ENCODE measurements at places on chromosomes 3 and 15. TPM values are rescaled to one million over a fixed set of nuclear protein-coding genes. Genes with fewer than 3 reads are reported as not detected.

DNA sequence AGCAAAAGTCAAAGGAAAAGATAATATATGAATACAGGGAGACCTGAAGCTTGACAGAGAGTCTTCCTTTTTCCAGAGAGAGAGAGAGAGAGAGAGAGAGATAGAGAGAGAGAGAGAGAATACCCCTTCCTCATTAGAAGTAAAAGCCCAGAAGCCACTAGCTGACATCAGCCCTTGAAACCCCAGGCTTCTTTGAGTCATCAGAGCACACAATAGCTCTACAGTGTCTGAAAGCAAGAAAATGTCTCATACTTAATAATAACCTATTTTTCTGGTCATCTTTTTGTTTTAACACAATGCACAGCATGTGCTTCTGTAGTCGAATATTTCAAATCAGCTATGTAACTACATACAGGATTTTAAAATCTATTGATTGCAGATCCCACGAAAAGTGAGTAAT is 109.2 kb upstream of the NANOGP8 start:
- DNase-seq, result no peak
- no peak overlapping the region for H3K4me3 ChIP-seq
- H3K27me3 ChIP-seq, result no peaks in the 10 kb centered on the region
- H3K27ac ChIP-seq, result peak overlapping the region; percentile 38

GRCh38 chr3:178257491-178257890 is 278.7 kb upstream of the KCNMB2 start:
- no peak for DNase-seq
- H3K27ac ChIP-seq, result no peak overlapping the region
- H3K4me1 ChIP-seq, result peaks cover 11% of the 10 kb centered on the region
- no peak overlapping the region for H3K4me3 ChIP-seq
- no peaks in the 10 kb centered on the region for H3K27me3 ChIP-seq

TRH gene
- total RNA-seq, result 0.36 TPM

DNA sequence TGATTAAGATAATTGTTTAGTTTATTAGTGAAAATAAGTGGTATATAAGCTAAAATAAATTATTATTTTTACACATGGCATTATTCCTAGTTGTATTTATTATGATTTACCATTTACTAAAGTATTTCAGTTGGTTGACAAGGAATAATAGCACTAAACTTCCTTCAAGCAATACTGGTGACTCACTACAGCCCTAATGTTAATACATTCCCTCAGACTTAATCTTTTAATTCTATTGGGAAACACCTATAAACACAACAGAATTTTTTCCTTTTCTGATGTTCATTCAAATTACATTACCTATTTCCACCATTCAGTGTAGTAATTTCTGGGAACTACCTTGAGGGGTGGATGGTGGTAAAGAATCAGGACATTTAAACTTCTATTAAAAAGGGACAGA is 264.0 kb downstream of the TIGIT start:
- no peak overlapping the region for H3K4me3 ChIP-seq
- H3K36me3 ChIP-seq, result no peaks in the 10 kb centered on the region
- H3K27ac ChIP-seq, result no peak overlapping the region
- H3K27me3 ChIP-seq, result no peaks in the 10 kb centered on the region

DNA sequence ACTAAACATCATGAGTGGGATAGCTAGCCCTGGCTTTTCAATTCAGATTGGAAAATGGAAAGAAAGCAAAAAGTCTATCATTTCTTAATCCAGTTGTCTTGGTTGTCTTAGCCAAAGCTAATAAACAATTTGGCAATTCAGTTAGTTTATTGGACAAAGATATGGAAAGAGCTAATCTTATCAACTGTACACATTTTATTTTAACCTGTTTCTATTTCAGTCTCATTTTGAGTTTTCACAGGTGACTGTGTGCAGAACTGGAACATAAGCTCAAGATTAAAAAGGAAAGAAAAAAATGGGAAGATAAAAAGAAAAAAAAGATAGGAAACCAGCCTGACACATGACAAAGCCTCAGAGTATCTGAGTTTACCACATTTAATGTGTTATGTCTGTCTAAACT is 642.6 kb downstream of the SQOR start:
- H3K27ac ChIP-seq, result no peak overlapping the region
- peaks cover 8% of the 10 kb centered on the region for H3K27me3 ChIP-seq
- H3K4me1 ChIP-seq, result no peaks in the 10 kb centered on the region
- DNase-seq, result no peak

SLC9C1 gene
- 0.55 TPM for total RNA-seq

GRCh38 chr3:35992041-35992440 is 352.7 kb downstream of the ARPP21 start:
- no peaks in the 10 kb centered on the region for H3K36me3 ChIP-seq
- peaks cover 11% of the 10 kb centered on the region for H3K27me3 ChIP-seq
- H3K27ac ChIP-seq, result no peak overlapping the region
- no peaks in the 10 kb centered on the region for H3K4me1 ChIP-seq
- DNase-seq, result no peak

DNA sequence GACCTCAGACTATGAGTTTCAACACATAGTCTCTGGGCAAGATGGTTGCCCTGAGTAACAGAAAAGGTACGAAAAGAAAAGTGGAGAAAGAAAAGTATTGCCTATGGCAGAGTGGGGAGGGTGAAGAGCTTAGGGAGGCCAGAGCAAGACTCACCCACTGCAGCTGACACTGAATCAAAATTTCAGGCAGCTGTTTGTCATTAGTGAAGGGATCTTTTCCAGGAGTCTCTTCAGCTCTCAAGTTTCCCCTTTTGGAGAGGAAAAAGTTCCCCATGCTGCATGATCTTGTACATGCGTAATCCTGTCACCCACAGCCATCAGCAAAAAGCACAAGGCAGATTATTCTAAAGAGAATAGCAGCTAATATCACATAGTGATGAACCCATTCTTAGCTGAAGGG is 616.9 kb upstream of the GBE1 start:
- no peak for DNase-seq
- no peak overlapping the region for H3K27ac ChIP-seq
- no peak overlapping the region for H3K4me3 ChIP-seq
- H3K36me3 ChIP-seq, result peaks cover 15% of the 10 kb centered on the region
- H3K27me3 ChIP-seq, result no peaks in the 10 kb centered on the region

GRCh38 chr3:111907151-111907550 is 48.1 kb downstream of the PHLDB2 start:
- no peak overlapping the region for H3K4me3 ChIP-seq
- H3K27ac ChIP-seq, result no peak overlapping the region
- peaks cover 49% of the 10 kb centered on the region for H3K4me1 ChIP-seq
- DNase-seq, result no peak
- H3K27me3 ChIP-seq, result no peaks in the 10 kb centered on the region
- H3K36me3 ChIP-seq, result peaks cover 20% of the 10 kb centered on the region

DNA sequence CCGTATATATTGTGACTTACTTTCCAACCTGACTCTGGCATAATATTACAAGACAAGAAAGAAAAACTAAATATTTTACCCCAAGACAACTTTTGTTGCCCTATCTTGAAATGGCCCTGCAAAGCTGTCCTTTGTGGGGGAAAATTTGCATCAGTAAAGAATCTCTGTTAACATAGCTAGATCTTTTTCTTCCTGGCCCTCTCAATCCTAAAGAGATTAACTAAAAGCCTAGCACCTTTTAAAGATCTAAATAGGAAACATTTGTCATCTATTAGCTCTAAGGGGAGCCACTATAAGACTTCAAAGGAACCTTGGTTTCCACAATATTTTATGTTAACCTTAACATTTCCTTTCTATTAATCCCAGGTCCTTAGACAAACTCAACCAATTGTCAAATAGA is 199.0 kb upstream of the SLITRK3 start:
- H3K4me1 ChIP-seq, result no peaks in the 10 kb centered on the region
- DNase-seq, result no peak
- no peaks in the 10 kb centered on the region for H3K36me3 ChIP-seq
- H3K4me3 ChIP-seq, result no peak overlapping the region
- no peak overlapping the region for H3K27ac ChIP-seq

MINDY2 gene
- 14.3 TPM for total RNA-seq

ZNF662 gene
- not detected for total RNA-seq

- no peak overlapping the region for H3K4me3 ChIP-seq
- H3K27me3 ChIP-seq, result no peaks in the 10 kb centered on the region
- peaks cover 21% of the 10 kb centered on the region for H3K4me1 ChIP-seq
- no peak overlapping the region for H3K27ac ChIP-seq
Measured at GRCh38 chr3:61828880-61829721, 267.7 kb downstream of the PTPRG start.

GRCh38 chr15:40333922-40334492 is 6.7 kb downstream of the CCDC9B start:
- H3K27me3 ChIP-seq, result no peaks in the 10 kb centered on the region
- no peaks in the 10 kb centered on the region for H3K36me3 ChIP-seq
- no peak for DNase-seq
- peak overlapping the region; percentile 85 for H3K27ac ChIP-seq

RBP2 gene
- total RNA-seq, result not detected

LRRC31 gene
- total RNA-seq, result not detected

DNA sequence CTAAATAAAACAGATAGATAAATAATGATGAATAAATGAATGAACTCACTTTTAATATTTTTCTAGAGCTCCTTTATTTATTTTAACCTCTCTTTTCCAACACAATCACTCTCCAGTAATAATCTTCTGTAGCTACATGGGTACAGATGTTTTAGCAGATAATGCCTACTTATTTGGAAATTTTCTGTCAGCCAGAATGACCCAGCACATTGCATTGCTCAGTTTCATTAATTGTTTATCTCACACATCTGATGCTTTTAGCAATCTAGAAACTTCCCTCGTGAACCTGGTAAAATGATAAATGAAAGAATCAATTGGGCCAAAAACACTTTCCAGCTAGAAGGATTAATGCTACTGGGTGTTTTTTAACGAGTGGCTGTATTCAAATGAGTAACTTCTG is 14.9 kb upstream of the MYH15 start:
- H3K4me3 ChIP-seq, result no peak overlapping the region
- H3K27me3 ChIP-seq, result no peaks in the 10 kb centered on the region
- no peak for DNase-seq
- H3K27ac ChIP-seq, result no peak overlapping the region
- no peaks in the 10 kb centered on the region for H3K36me3 ChIP-seq

DNA sequence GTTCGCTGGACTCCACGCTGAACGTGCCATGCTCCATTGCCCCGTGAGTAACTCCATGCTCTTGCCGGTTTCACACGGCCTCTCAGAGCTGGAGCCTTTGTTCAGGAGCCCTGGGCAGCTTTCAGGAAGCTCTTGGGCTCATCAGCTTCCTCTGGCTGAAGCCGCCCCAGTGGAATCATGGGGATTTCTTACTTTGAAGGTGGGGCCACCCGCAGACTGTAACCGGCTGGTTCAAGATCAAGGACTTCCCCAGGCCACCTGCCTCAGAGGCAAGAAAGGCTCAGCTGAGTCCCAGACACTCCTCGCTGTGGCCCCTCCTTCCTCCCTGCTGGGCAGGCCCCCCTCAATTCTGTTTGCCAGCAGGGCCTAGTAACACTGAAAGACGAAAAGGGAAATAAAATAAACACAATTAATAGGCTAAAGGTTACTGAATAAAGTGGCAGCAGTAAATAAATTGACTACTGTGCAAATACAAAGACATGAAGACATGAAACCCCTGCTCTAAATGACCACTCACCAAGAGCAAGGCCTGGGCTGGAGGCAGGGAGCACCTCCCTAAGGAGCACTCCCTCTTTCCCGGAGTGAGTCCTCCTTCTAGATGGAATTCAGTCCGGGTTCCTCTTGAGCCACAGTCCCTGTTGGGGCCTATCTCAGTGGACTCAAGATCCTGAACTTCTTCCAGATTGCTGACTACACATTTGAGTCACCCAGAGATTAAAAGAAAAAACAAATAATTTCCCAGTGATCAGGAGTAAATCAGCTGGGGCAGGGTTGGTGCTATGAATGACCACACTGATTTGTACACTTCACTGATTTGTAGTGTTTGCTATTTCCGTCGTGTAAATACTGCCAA is 51.0 kb downstream of the ZDHHC19 start:
- H3K27me3 ChIP-seq, result no peaks in the 10 kb centered on the region
- no peak for DNase-seq
- H3K4me3 ChIP-seq, result no peak overlapping the region
- no peaks in the 10 kb centered on the region for H3K36me3 ChIP-seq
- peaks cover 13% of the 10 kb centered on the region for H3K4me1 ChIP-seq

- no peaks in the 10 kb centered on the region for H3K36me3 ChIP-seq
- no peak overlapping the region for H3K27ac ChIP-seq
- no peaks in the 10 kb centered on the region for H3K27me3 ChIP-seq
- H3K4me3 ChIP-seq, result no peak overlapping the region
Measured at GRCh38 chr3:35263477-35263876, 375.8 kb upstream of the ARPP21 start.

TMEM207 gene
- not detected for total RNA-seq

DNA sequence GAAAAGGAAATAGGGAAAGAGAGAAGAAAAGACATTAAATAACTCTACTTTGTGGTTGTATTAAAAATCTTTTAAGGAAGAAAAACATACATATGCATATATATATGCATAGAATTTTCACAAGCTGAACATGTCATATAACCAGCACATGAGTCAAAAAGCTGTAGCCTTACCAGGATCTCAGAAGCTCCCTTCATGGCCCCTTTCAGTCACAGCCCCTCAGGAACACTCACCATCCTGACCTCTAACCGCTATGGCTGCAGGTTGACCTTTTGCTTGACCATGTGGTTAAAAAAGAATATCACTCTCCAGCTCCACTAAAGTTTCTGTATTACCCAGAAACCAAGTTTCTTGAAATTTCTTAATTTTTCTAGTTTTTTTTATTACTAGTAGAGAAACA is 103.4 kb downstream of the CHST2 start:
- H3K4me3 ChIP-seq, result no peak overlapping the region
- H3K27me3 ChIP-seq, result no peaks in the 10 kb centered on the region
- no peak for DNase-seq
- no peak overlapping the region for H3K27ac ChIP-seq
- H3K36me3 ChIP-seq, result no peaks in the 10 kb centered on the region

DNA sequence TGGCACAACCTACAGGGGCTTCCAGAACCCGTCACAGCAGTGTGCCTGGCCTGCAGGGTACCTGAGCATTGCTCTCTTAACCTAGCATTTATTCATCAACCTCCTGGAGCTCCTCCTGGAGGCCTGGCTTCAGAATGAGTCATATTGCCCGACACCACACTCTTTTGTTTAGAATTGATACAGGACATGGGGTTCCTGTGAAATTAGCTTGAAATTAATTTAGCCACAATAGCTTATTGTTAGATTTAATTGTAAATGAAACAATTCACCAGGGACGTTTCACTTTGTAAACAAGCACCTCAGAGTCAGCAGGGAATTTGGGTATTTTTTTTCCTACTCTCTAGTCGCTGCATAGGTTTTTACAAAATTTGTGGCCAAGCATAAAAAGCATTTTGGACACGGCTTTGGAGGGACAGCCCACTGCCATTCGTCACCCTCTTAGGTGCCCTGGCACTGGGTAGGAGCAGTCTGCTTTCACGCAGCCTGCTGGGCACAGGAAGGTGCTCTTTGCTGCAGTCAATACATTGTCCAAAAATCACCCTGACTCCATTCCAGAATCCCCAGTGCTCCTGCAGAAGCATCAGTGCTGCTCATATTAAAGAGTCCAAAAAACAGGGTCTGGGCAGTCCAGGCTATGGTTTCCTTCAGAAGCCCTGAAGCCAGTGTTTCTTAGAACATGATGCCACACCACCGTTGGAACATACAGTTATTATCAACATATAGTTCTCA is 60.8 kb upstream of the MEF2A start:
- no peaks in the 10 kb centered on the region for H3K36me3 ChIP-seq
- DNase-seq, result no peak
- peaks cover 10% of the 10 kb centered on the region for H3K4me1 ChIP-seq
- H3K27me3 ChIP-seq, result no peaks in the 10 kb centered on the region
- H3K27ac ChIP-seq, result no peak overlapping the region

- H3K4me1 ChIP-seq, result peaks cover 41% of the 10 kb centered on the region
- no peak overlapping the region for H3K27ac ChIP-seq
- no peaks in the 10 kb centered on the region for H3K36me3 ChIP-seq
- H3K27me3 ChIP-seq, result no peaks in the 10 kb centered on the region
- H3K4me3 ChIP-seq, result no peak overlapping the region
Measured at GRCh38 chr3:182214416-182214815, 502.7 kb downstream of the SOX2 start.

LTF gene
- not detected for total RNA-seq
